ENCODE measurements at places on chromosomes 2 and 18.

DNA sequence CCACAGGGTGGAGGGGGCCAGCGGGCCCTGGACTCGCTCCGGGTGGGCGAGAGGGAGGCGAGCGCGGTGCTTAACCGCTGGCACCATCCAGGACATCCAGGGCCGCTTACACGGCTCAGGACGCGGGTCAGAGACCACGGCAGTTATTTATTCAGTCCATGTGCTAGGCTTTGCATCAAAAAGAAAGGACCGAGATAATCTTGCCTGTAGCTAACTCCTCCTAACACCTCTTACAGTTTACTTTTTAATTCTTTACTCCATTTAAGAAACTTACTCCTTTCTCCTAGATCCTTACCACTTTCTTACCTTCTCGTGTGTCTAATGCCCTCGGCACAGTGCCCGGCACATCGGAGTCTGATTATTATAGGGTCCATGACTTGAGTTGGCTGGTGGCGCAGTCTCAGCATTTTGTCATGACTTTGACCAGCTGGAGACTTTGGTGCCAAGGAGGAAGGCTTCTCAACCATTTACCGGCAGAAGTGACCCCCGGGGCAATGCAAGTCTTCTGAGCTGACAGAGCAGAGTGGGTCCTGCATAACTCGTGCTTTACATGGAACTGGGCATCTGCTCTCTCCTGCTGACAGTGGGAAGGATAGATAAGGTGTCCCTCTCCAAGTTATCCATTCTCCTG lies 503 bp downstream of the ANXA4 start:
- DNase-seq: no peak

GRCh38 chr18:79496978-79497637 lies 101.4 kb downstream of the NFATC1 start:
- no peak for DNase-seq

DNA sequence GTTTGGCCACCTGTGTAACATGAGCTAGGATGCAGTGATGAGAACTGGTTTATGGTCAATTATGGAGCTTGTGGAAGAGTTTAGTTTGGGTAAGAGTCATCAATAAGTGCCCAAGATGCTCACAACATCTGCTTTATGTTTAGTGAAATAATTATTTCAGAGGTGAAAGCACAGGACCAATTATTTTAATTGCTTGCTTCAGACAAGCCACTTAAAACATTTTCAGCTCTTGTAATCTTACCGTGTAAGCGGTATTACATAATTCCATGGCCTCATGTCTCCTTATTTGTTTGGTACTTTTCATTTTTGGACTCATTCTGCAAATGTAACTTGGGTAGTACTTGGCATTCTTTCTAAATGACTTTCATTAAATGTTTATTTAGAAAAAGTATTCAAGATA lies 5.4 kb downstream of the B3GNT2 start:
- DNase-seq: no peak

- no peak for DNase-seq
These were observed 931 bp upstream of the TMEM131 start for GRCh38 chr2:97996679-97997078.

GRCh38 chr18:5414546-5414945 lies 119.0 kb upstream of the ZBTB14 start:
- DNase-seq: no peak

DNA sequence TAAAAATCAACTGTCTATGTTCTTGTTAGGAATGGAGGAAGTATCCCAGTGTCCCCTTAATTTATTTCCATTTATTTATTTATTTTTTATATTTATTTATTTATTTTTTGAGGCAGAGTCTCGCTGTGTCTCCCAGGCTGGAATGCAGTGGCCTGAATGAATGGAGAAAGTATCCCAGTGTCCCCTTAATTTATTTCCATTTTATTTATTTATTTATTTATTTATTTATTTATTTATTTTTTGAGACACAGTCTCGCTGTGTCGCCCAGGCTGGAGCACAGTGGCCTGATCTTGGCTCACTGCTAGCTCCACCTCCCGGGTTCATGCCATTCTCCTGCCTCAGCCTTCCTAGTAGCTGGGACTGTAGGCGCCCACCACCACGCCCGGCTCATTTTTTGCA lies 34.1 kb downstream of the MIB1 start:
- DNase-seq: no peak

GRCh38 chr2:147538088-147538487 lies 306.7 kb upstream of the ACVR2A start:
- DNase-seq: no peak

DNA sequence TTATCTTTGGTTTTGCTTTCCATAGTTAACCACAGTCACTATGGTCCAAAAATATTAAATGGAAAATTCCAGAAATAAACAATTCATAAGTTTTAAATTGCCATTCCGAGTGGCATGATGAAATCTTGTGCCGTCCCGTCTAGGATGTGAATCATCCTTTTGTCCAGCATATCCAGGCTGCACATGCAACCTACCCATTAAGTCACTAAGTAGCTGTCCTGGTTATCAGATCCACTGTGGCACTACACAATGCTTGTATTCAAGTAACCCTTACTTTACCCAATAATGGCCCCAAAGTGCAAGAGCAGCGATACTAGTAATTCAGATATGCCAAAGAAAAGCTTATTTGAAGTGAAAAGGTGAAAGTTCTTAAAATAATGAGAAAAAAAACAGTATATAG lies 10.7 kb downstream of the USP34 start:
- DNase-seq: no peak

GRCh38 chr2:219570924-219571310 lies 422 bp downstream of the OBSL1 start:
- no peak for DNase-seq

GRCh38 chr2:41854227-41854626 lies 193.6 kb upstream of the PKDCC start:
- DNase-seq: no peak

DNA sequence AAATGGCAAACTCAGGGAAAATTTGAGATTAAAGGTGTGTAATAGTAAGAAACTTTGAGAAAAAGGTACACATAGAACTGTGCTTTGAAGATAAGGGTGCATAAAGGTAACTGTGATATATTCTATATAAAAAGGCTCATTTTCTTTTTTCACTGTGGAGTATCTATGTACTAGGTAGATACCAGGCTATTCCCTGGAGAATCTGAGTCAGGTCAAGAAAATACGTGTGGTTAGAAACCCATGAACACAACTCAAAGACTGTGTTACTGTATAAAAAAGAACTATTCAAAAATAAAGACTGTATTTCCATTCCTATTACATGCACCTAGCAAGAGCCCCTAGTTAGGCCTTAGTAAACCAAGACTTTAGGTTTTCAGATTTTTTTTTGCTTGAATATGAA lies 100.1 kb upstream of the GRB14 start:
- no peak for DNase-seq

- DNase-seq: no peak
These were observed 1209.3 kb upstream of the FAM98A start for GRCh38 chr2:34808426-34808825.

DNA sequence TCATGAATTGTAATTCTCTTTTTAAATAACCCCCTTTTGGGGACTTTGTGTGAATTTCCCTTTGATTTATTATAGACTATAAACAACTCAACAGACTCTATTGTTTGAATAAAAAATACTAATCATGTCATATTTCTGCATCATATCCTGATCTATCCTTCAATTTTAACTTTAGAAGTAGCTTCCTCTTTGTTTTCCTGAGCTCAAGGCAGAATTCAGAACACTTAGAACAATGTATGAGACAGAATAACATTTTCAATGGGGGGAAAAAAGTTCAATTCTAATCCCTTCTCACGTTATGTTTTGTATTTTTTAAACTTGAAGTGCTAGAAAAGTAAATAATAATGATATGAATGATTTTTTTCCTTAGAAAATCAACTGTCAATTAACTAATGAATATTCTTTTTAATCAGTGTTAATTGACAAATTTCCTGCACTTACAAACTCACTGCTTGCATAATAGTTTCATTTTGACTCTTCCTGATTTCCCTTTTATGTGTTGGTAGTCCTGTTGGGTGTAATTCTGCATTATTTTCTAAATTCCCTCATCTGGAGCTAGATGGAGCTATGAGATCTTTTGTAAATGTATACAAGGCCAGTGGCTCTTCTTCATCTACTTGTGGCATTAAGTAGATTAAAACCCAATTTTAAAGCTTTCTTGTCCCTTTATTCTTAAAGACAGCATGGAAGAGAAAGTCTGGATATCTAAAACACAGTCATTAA lies 326.1 kb downstream of the PARD3B start:
- no peak for DNase-seq

DNA sequence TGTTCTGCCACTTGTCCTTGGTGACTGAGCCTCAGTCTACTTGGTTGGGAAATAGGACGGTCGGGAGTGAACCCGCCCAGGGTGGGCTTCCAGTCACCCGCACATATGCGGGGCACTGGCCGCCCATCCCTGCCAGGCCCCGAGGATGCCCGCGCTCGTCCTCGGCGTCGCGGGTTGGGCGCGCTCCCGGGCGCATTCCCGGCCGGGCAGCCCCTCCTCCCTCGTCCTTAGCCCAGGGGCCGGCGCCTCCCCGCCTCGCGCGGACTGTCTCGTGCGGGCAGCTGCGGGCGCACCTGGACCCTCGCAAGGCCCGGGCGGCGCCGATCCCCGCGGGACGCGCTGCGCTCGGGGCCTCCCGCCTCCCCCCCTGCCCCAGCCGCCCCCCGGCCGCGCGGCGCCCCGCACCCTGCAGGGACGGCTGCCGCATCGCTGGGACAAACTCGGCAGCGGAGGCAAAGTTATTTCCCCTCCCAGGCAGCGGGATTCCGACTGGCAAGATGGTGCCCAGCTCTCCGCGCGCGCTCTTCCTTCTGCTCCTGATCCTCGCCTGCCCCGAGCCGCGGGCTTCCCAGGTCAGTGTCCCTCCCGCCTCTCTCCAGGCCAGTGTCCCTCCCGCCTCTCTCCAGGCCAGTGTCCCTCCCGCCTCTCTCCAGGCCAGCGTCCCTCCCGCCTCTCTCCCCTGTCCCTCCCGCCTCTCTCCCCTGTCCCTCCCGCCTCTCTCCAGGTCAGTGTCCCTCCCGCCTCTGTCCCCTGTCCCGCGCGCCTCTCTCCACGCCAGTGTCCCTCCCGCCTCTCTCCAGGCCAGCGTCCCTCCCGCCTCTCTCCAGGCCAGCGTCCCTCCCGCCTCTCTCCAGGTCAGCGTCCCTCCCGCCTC lies at the start of gene FBLN7:
Gene FBLN7, plus strand, starts transcription at position 227 of the 874 bp plus-strand sequence. Its CDS starts 271 bp downstream, at position 498.
- DNase-seq: no peak

DNA sequence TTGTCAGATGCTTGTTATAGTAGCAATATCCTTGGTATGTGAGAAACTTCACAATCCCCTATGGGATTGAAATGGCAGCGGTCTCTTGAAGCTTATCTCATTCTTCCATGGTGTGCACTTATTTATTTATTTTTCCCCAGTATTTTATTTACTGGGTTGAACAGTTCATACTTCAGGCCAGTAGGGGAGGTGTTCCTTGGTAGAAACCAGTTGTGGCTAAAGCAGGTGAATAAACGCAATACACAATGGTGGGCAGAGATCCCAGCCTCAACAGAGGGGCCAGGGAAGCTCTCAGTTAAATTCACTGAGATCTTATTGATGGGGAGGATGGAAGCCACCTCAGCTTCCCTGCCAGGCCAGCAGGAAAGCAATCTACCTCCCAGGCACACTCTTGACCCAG lies 93.7 kb upstream of the SRD5A2 start:
- no peak for DNase-seq

- DNase-seq: no peak
These were observed 63.7 kb downstream of the VIL1 start for GRCh38 chr2:218482651-218483050.

DNA sequence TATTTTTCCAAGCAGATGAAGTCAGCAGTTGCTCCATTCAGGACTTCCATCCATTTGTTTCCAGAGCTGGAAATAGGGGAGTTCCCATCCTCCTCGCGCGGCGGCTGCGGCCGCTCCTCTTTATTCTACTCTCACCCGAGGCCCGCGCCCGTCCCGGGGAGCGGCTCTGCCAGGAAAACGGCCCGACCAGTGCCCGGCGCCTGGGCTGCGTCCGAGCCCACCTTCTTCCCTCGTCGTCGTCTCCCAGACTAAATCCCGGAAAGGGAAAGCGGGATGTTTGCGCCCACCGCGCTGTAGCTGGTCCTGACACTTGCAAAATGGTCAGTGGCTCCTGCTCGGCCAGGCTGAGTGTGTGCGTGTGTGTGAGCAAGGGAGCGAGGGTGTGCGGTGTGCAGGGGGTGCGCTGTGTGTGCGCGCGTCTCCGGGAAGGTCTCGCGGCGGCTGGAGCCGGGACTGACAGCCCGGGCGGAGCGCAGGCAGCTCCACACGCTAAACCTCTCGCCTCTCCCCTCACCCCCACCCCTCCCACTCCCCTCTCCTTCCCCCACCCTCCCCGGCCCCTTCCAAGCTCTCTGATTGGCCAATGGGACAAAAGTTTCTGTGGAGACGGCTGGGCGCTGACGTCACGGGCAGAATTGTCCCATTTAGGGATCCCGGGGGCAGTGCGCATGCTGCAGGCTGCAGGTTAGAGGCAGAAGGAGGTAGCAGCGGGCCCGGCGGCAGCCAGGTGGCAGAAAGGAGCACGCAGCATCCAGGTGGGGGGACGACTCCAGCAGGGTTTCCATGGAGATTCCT lies at the start of gene NOL4:
Gene NOL4, minus strand, starts transcription at position 491 of the 795 bp plus-strand sequence. CDS start 1,660 bp downstream, outside the sequence.
- peak; percentile 88 for DNase-seq

DNA sequence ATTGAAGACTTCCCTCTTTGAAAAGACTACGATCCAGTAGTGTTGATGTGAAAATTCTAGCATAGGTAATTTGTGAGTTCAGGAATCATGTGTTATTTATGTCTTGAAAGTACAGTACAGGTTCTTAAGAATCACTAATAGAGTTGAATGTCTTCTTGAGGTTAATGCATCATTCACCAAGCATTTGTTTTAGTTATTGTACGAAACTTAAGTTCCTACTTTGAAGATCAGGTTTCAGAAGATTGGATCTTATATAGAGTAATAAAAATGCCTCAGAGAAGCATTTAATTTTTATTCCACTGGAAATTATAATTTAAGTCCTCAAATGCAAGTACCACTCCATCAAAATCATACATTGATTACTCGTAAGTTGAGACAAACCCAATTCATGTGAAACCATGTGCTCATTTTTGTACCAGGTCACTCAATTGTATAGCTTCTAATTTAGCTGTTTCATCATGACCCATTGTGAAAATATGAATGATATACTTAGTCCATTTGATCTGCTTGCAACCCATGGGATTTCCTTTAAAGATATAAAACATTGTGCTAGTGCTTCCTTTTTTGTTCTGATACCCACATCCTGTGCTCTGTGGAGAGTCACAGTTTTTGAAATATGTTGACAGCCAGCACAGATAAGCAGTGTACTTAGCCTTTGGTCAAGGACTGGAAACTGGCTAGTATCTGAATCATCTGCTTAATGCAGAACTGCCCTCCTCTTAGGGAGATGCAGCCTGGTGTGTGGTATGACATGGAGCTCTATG lies 22.5 kb upstream of the RAB27B start:
- no peak for DNase-seq

DNA sequence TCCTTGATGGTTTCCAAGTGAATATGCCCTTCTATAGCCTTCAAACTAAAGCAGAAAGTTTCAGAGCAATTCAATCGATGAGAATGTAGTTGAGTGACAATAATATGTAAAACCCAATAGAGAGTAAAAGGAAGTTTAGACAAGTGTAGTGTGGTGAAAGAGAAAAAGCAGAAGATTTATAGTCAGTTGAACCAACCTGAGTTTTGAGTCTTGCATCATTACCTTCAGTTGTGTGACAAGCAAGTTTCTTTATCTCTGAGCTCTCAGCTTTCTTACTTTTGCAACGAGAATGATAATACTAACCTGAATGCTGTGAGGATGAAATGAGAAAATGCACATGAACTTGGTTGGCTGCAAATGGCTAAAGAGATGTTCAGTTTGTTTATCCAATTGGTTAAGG lies 40.6 kb upstream of the TMEM247 start:
- DNase-seq: no peak
